Cardiac atrium fibroblast (primary cell): ENCODE measurements at places on chromosomes 16 and 17. TPM values are rescaled to one million over a fixed set of nuclear protein-coding genes. Genes with fewer than 3 reads are reported as not detected.

KRTAP3-2 gene
- total RNA-seq: not detected in 2 replicates

TANC2 gene
- total RNA-seq: 9.7 and 15.9 TPM in 2 replicates

NDE1 gene
- total RNA-seq: 19.4 and 51.8 TPM in 2 replicates

NT5M gene
- total RNA-seq: 0.49 and 8.3 TPM in 2 replicates

ZNF469 gene
- total RNA-seq: 7.0 and 10.0 TPM in 2 replicates

GPR142 gene
- not detected in 2 replicates for total RNA-seq

IRX5 gene
- total RNA-seq: 0.72 and 1.1 TPM in 2 replicates

FBXO39 gene
- total RNA-seq: not detected in 2 replicates

YWHAE gene
- 424 and 527 TPM in 2 replicates for total RNA-seq

CEP112 gene
- total RNA-seq: 4.9 and 15.7 TPM in 2 replicates

TBC1D3I gene
- 0.32 TPM in 1 of 2 replicates, not detected in the other for total RNA-seq

NFAT5 gene
- 16.0 and 21.8 TPM in 2 replicates for total RNA-seq

KCNJ18 gene
- total RNA-seq: not detected in 2 replicates

CCL4 gene
- total RNA-seq: not detected in 2 replicates

AGRP gene
- not detected in 2 replicates for total RNA-seq

KRT9 gene
- not detected in 2 replicates for total RNA-seq

CEP131 gene
- total RNA-seq: 8.6 and 11.7 TPM in 2 replicates

TBC1D3H gene
- not detected in 2 replicates for total RNA-seq

PLCG2 gene
- 0.65 and 3.8 TPM in 2 replicates for total RNA-seq
